Central memory CD8-positive, alpha-beta T cell (primary cell): ENCODE measurements at places on chromosomes 2 and 18.

- DNase-seq, result no peak
Measured at GRCh38 chr2:833180-833579, 117.5 kb upstream of the SNTG2 start.

GRCh38 chr2:165348441-165348840 is 109.2 kb downstream of the SCN2A start:
- no peak for DNase-seq

DNA sequence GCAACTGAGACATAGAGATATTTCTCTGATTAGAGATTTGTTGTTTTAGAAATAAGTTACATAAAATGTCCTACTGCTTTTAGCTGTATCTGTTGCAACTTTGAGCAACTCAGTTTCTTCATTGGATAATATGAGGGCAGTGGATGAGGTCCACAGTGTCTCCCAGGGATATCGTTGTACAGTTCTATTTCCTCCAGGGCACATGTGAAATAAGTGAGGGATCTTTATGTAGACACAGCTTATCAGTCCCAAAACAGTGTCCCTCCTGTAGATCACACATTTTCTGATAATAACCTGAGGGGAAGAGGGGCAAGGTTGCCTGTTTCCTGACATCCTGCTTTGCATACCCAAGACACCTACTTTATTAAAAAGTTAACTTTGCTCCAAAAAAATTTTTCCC is 1231.2 kb upstream of the ZEB2 start:
- DNase-seq, result no peak

DNA sequence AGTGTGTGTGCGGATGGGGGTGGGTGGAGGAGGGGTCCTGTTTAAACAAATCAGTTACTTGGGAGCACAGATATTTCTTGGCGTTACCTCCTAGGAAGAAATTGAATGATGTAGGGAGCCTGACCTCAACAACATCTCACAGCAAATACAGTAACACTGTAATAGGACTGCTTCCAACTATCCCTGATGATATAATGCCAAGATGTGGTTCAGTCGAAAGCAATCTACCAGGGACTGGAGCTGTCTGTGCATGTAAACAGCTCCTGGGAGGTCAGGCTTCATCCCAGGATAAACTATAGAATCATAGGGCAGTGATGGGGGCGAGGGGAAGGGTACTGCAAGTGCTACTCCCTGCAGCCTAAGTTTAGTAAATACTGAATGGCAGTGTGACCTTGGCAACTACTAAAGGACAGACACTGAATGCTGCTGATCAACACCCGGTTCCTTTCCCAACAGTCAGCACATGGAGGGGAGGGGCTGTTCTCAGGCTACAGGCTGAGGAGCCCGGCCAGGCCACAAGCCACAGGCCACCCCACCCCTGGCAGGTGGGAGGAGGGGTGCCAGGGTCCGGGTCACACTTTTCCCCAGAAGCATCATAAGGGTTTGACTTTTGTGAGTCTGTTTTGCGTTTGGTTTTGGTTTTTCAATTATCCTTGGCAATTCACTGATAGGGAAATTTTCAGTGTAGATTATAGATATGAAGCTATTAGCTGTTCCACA is 85.3 kb upstream of the ZNF397 start:
- no peak for DNase-seq

DNA sequence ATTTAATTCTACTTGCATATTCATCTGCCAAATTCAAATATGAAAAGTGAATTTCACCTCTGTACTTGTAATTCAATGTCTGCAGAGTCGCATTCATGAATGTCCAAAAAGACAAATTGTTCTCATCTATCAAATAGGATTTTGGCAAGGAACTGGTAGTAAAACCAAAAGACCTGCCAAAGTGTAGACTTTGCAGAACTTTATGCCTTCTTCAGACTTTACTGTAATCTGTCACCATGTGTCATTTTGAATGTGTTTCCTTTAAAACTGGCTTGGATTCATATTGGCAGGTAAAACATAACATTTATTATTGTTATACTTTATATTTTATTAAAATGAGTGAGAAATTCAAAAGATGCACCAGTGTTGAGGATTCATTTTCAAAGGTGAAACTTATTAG is 701.9 kb upstream of the LINC00305 start:
- DNase-seq, result no peak
